ENCODE measurements at places on chromosomes 3 and 15. TPM values are rescaled to one million over a fixed set of nuclear protein-coding genes. Genes with fewer than 3 reads are reported as not detected.

SLC33A1 gene
- 22.4 TPM for total RNA-seq

MKRN2OS gene
- 6.2 TPM for total RNA-seq

GOLGA8M gene
- not detected for total RNA-seq

GRCh38 chr15:56772868-56773639, 39.7 kb upstream of the ZNF280D start:
- no peak overlapping the region for H3K27ac ChIP-seq
- H3K27me3 ChIP-seq: no peaks in the 10 kb centered on the region
- no peaks in the 10 kb centered on the region for H3K36me3 ChIP-seq
- no peaks in the 10 kb centered on the region for H3K4me1 ChIP-seq
- no peak overlapping the region for H3K4me3 ChIP-seq

DNA sequence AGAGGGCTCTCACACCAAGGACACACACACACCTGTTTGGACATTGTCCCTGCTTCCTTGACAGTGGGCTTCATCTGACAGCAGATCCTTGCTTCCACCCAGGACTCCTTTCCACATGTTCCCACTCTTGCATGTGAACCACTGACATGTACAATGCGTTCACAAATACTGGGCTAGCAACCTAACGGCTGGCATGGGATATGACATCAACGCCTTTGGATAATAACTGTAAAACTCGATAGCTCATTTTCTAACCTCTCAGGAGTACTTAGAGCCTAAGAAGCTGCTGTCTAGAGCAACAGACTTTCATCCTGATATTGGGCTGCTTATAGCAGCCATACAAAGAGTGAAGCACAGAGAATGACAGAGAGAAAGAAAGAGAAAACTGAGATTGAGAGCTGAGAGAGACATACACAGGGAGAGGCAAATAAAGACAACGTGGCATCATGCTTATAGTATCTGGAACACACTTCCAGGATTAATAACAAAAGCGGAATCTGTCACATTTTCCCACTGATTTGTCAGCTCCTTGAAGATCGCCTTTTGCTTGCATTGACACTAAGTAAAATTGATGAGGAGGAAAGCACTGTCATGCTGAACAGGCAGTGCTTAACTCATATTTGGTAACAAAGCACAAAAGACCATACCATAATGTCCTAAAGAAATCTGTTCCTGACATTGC, 1.7 kb downstream of the GUCA1C start:
- H3K4me1 ChIP-seq: no peaks in the 10 kb centered on the region
- no peak for DNase-seq
- no peak overlapping the region for H3K4me3 ChIP-seq
- no peaks in the 10 kb centered on the region for H3K36me3 ChIP-seq
- no peaks in the 10 kb centered on the region for H3K27me3 ChIP-seq
- H3K27ac ChIP-seq: no peak overlapping the region

Measured in PC-9 (cell line).